ENCODE measurements at places on chromosomes 2 and 18.

GRCh38 chr2:19458427-19459003 is 100.1 kb upstream of the OSR1 start:
- peak; percentile 14 for DNase-seq

DNA sequence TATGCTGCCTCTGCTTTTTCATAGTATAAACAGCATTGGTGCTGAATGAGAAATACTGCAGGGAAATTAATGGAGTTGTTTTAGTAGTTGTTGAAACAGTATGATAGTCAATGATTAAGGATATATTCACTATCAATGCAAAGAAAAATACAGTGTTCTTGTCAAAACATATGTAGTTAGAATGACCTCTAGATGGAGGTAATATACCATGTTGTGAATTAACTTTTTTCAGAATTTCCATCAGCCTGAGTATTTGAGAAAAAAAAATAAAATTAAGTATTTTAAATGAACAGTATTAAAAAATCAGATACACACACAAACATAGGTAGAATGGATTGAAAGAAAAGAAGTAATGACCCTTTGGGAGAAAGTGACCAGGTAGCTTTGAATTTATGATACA is 59.5 kb downstream of the RMDN2 start:
- no peak for DNase-seq

DNA sequence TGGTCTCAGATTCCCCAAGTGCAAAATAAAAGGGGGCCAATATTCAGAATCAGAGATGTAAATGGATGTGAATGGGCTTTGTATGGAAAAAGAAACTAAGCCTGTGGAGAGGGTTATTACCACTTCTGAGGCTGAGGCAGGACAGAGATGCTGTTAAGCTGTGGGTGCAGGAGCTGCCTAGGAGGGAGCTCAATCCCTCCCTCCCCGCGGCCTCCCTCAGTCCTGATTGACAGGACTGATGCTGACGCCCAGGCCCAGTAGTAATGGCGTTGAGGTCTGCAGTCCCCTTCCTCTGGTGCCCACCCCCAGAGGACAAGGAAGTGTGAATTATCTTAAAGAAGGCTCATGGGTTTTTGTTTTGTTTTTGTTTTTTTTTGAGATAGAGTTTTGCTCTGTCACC is 40.4 kb downstream of the PSD4 start:
- no peak for DNase-seq

GRCh38 chr2:101802329-101802728 is 104.8 kb downstream of the MAP4K4 start:
- DNase-seq, result no peak

DNA sequence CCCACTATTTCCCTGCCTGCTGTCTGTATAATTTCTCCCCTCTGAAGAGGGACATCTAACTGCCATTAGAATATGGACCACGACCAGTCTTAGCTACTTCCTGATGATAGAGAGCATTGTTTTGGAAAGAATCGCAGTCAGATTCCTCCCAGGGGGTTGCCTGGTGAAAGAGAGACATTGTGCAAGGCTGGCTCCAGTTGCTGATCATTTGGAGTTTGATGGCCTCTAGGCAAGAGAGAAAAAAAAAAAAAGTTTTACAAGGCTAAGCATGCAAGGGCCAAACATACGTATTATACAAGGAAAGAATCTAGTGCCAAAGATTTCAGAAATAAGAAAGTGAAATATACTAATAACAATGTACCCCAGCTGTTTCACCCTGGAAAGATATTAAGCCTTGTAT is 182.2 kb downstream of the CMPK2 start:
- no peak for DNase-seq

DNA sequence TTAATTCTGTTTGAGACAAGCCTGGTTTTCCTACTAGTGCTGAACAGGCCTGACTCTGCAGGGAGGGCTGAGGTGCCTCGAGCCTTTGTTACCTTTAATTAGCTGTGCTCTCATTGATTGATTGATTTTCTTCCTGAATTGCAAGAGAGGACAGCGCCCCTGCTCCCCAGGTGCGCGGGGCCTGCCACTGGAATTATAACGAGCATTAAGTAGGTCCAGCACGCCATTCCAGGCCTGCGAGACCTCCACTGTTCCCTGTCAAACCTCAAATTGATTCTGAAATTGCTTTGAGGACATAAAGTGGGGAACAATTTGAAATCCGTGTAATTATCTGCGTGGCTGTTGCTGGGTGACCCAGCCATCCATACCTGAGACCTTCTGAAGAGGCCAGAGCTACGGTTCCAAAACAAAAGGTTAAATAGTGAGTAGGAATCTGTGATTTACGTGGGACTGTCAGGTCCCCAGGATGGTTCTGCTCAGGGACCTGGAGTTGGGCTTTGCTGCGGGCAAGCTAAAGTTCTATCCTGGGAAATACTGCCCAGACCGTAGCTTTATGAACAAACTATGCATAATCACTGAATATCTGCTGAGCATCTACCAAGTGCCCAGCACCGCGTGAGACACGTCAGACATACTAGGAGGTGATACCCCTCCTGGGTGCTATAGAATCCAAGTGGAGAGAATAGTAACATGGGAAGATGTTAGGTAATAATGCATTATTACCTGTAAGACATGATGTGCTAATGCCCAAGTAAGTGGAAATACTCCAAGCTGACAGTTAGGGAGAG is 104.1 kb downstream of the ZBTB7C start:
- DNase-seq, result no peak

- no peak for DNase-seq
Observed at GRCh38 chr18:67010919-67011318, 407.0 kb upstream of the CDH19 start.

DNA sequence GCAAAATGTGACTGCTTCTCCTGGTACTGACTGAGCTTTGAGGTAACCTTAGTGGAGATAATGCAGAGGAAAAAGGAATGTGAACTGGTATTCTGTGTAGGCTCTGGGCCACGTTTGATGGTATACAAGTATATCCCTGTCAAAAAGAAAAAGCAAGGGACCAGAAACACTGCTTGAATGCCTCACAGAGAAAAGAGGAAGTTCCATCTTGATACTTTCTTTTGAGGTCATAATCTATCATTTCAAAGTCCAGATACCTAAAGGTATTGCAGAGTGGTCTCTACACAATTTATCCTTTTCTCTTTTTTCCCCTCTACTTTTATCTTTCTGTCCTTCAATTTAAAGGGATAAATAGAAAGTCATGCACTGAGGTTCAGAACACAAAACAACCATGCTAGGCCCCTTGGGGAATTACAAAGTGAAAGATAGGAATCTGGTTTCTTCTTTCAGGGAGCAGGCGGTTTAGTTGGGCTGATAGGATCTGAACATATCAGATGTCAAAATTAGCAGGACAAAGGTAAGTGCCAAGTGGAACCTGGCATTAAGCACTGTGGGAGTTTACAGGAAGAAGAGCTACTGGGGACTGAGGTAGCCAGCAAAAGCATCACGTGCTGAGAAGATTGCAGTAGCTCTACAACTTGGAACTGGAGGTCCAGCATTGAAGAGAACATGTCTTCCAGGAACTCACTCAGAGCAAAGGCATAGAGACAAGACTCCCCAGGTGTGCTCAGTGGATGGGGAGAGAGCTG is 121.2 kb downstream of the LYPD6 start:
- DNase-seq, result no peak

- no peak for DNase-seq
Observed at GRCh38 chr2:46954951-46955571, 39.5 kb upstream of the MCFD2 start.

- DNase-seq, result no peak
Observed at GRCh38 chr2:169330555-169331198, 31.7 kb downstream of the LRP2 start.

DNA sequence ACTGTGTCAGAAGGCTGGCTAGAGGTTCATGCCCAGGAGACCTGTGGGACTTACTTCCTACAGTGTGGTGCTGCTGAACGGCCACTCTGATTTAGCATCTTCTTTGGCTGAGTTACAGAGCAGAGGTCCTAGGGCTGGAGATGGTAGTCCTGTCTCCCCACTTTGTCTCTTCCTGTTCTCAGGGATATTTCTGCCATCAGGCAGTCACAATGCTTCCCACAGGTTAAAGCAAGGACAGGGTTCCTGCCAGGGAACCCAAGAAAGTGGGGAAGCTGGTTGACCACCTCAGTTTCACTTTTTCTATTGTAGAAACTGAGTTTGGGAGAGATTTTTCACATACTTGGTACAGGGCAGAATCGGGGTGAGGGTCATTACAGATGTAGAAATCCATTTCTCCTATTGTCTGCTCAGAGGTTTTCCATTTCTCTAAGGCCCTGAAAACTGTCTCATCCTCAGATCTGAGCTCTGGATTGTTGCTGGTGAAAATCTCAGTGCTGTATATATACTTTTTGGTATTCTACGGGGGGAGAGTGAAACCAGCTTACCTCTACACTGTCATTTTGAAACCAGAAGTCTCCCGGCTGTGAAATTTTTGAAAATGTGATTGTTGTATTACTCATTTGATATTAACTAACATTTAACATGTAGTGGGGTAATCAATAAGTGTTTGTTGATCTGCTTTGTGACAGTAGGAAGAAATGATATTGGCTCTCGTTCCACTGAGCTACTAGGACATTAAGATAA is 37.0 kb upstream of the MEP1B start:
- no peak for DNase-seq

GRCh38 chr2:86000938-86001312 is 104.8 kb downstream of the POLR1A start:
- DNase-seq, result no peak

DNA sequence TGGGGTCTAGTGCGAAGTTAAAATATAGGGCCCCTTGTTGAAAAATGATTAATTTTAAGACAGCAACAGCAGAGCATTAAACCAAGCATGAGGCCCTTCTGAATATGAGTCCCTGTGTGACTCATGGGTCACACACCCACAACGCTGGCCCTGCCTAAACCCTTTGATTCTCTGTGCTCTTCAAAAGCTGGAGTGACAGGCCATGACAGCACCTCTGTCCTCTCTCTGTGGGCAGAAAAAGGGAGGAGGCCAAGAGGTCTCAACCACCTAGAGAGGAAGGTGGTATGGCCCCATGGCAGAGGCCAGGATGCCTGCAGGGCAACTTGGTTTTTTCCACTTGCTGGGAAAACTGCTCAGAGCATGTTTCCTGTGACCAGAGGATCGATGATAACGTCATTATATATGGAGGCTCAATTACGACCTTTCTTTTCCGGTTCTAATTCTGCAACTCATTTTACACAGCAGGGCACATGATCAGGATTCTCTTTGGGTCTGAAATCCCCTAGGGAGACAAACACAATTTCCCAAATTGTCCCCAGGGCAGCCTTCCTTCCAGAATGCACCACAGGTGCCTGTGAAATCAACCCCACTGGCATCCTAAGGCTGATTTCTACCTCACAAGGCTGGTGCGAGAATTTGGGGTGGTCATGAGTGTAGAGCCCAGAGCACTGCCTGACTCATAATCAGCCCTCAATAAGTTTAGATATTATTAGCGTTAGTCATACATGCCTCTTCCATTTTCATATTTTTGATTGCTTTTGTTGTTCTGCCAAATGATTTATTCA is 102.0 kb upstream of the PPP1CB start:
- no peak for DNase-seq

DNA sequence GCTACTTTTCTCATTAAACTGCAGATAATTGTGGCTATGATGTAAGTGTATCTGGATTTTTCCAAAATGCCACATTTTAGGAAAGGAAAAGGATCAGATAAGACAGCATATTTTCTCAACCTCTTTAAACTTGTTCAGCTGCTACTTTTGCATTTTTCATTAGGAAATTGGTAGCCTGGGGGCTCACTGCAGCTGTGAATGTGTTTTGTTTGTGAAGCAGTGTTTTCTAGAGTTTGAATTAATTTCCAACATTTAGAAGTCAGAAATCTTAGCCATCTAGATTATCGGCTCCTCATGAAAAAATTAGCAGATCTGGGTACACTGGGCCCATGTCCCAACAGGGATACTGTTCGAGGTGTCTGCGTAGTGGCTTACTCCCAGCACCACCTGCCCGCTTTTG is 56.3 kb upstream of the ZDBF2 start:
- no peak for DNase-seq

- DNase-seq, result no peak
Observed at GRCh38 chr2:37570773-37571586, 100.5 kb downstream of the CDC42EP3 start.

- DNase-seq, result peak; percentile 53
Observed at GRCh38 chr18:77671456-77672167, 422.0 kb downstream of the GALR1 start.

Measured in WTC11 (cell line).